Central memory CD4-positive, alpha-beta T cell (primary cell): ENCODE measurements at places on chromosomes 7 and 10.

- DNase-seq, result no peak
Observed at GRCh38 chr7:46107610-46108217, 186.6 kb upstream of the IGFBP3 start.

DNA sequence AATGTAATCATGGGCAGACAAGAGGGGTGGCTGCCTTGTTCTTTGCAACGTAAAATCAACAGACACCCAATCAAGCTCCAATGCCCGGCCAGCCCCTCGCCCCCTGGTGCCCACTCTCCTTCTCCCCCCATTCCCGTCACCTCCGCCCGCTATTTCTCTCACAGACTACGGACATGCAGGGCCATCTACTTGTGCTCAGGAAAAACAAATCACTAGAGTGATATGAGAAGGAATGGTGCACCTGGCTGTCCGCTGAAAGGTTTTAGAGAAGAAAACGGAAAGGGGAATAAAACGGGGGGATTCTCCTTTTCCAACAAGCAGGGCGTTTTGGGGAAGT, 396 bp downstream of the GRM8 start:
- DNase-seq, result no peak

GRCh38 chr7:85413718-85414117, 226.9 kb upstream of the SEMA3D start:
- no peak for DNase-seq

DNA sequence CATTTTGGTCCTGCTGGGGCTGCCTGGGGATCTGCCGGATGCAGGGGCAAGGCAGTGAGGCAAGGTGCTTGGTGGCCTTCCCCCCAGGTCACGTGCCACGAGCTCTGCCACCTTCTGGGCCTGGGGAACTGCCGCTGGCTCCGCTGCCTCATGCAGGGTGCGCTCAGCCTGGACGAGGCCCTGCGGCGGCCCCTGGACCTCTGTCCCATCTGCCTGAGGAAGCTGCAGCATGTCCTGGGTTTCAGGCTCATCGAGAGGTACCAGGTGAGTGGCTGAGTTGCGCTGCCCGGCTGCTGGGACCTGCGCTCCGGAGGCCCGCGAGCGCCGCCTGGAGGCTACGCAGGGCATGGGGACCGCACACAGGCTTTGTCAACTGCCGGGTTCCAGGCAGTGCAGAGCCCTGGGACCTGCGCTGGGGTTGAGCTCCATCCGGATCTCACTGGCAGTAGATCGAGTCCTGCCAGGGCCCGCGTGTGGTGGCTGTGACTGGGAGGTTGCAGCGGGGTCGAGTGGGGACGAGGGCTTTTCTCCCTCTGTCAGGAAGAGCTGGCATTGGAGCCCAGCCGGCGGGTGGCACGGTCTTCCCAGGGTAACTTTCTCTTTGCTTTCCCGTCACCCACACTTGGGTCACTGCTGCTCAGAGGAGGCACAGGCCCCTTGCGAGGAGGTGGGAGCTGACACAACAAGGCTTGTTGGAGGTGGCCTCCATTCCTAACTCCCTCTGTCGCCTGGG, 21.7 kb downstream of the AMZ1 start:
- peak; percentile 72 for DNase-seq

- no peak for DNase-seq
Observed at GRCh38 chr10:71863203-71863602, 12.2 kb upstream of the PSAP start.

- DNase-seq, result no peak
Observed at GRCh38 chr7:151689196-151689971, 169.7 kb upstream of the RHEB start.

- DNase-seq, result peak; percentile 26
Observed at GRCh38 chr10:35336921-35337823, 863 bp downstream of the CCNY start.

DNA sequence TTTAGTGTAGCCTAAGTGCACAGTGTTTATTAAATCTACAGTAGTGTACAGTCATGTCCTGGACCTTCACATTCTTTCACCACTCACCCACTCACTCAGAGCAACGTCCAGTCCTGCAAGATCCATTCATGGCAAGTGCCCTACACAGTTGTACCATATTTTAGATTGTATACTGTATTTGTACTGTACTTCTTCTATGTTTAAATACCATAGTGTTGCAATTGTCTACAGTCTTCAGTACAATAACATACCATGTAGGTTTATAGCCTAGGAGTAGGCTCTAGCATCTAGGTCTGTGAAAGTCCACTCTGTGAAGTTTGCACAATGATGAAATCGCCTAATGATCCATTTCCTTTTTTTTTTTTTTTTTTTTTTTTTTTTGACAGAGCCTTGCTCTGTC, 12.0 kb downstream of the EEPD1 start:
- no peak for DNase-seq

GRCh38 chr7:665736-666453, 60.6 kb upstream of the DNAAF5 start:
- DNase-seq, result no peak

- no peak for DNase-seq
Observed at GRCh38 chr7:482521-483083, 37.0 kb downstream of the PDGFA start.

DNA sequence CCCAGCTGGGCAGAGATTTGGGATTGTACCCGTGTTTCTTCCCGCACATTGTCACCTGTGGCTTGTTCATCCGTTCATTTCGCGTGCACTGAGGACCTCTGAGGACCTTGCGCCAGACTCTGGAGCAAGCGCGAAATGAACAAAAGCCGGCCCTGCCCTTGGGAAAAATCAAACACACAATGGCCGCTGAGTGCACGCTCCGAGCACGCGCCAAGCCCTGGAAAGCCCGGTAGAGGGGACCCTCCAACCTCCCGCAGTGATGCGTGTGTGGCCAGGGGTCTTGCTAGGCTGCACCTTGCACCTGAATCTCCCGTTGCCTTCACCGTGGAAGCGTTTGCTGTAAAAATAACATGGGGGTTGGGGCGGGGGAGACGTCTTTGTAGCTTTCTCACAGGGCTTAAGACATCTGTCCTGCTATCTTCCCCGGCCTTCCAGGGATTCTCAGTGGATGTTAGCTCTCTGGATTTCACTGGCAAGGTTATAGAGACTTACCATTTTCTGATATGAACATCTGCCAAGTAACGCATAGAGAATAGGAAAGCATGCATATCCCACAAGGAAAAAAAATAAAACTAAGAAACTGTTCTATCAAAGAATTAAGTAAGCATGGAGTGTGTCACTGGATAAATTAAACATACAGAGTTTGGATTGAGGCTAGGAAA, 37.3 kb downstream of the ZNF777 start:
- DNase-seq, result no peak

GRCh38 chr7:115953592-115954255, 76.8 kb downstream of the TFEC start:
- no peak for DNase-seq

GRCh38 chr7:36103837-36104561, 49.1 kb upstream of the EEPD1 start:
- DNase-seq, result no peak

DNA sequence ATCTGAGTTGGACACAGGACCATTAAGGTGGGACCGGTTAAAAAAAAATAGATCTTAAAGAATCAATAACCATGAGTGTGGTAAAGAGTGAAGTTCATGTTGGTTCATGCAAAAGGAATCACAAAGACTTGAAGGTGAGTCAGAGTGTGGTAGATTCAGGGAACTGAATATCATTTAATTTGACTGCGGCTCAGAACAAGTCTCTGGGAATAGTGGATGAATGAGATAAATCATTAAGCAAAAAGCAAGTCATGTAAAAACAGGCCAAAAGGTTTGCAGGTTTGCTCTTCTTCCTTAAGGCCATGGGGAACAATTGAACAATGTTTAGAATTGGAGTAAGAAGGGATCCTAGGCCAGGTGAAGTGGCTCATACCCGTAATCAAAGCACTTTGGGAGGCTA, 385.8 kb downstream of the ETV1 start:
- no peak for DNase-seq

DNA sequence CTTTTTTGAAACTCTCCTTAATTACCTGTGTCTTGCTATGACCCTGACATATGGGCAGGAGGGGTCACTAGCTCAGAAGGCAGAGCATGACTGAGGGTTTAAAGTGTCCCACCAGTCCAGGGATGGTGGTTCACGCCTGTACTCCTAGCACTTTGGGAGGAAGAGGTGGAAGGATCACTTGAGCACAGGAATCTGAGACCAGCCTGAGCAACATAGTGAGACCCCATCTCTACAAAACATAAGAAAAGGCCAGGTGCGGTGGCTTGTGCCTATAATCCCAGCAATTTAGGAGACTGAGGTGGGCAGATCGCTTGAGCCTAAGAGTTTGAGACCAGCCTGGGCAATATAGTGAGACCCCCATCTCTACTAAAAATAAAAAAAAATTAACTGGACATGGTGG, 133.8 kb downstream of the TMEM178B start:
- no peak for DNase-seq

- DNase-seq, result no peak
Observed at GRCh38 chr10:31912289-31912688, 16.3 kb downstream of the ARHGAP12 start.

- no peak for DNase-seq
Observed at GRCh38 chr10:77845451-77845850, 81.1 kb downstream of the DLG5 start.

DNA sequence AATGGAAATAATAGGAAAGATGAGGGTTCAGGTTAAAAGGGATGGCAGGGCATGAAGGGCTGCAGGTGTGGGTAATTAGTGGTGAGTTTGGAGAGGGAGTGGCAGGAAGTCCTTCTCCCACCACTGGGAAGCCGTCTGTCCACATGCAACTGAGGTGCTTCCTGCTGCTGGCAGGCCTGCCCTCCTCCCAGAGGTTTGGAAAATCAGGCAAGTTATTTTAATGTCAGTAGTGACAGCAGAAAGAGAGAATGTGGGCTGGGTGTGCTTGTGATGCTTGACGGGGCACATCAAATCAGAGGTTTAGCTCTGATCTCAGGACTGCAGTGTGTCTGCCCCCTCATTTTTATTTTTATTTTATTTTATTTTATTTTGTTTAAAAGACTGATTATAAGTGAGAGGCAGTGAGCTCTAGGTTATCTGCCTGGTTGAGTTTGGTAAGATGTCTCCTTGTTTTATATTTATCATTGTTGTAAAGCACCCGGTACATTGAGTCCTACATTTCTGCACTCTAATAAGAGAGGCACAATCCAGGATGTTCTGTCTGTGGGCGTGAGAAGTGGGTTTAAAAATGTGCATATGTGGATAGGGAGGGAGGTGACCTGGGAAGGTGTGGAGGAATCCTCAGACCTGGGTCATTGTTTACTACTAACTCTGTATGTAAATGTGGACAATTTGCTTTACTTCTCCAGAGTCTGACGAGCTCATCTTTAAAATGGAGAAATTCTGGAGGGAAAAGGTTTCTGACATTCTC, 504.4 kb downstream of the LRMDA start:
- DNase-seq, result no peak

- no peak for DNase-seq
Observed at GRCh38 chr7:140048989-140049338, 13.8 kb downstream of the PARP12 start.

GRCh38 chr10:129878835-129879234, 85.2 kb downstream of the EBF3 start:
- no peak for DNase-seq

GRCh38 chr10:13371897-13372470, 23.9 kb upstream of the SEPHS1 start:
- DNase-seq, result peak; percentile 67

DNA sequence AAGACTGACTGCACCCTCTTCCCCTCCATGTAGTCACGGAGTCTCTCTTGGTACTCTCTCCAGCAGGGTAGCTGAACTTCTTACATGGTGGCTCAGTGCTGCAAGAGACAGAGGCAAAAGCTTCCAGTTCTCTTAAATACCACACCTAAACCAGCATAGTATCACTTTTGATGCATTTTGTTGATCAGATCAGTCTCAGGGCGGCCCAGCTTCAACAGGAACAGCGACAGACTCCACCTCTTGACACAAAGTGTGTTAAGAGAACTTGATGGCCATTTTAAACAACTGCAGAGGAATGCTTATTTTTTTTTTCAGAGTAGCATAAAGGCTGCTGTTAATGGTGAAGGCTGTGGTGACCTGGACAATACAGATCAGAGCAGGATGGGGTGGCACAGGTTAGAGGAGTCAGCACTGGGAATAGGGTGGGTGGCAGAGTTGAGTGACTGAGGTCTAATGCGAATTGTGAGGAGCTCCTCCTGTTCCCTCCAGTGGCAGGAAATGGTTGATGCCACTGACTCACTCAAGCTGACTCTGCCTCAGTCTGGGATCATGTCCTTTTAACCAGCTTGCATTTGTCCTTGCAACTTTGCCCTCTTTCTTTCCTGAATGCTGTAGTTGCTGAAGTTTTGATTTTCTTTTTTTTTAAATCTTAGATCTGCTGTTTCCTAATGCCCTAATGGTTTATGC, 17.3 kb downstream of the MGAM start:
- no peak for DNase-seq
